ENCODE measurements at places on chromosomes 4 and X.

DNA sequence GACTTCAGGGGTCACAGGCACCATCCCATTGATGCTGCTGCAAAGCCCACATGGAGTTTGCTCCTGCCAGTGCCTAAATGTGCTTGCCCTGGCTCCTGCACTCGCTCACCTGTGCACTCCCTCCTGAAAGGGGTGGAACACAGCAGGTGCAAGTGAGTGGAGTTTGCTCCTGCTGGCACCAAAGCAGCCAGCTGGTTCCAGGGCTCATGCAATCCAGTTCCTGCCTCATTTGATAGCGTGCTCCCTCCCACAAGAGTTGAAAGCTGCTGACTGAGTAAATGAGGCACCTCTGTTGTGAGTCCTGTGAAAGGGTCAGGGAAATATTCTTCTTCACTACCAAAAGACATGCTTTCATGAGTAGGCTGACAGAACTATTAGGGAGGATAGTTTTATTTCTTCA, 30.5 kb downstream of the CXCL8 start:
- DNase-seq = no peak

DNA sequence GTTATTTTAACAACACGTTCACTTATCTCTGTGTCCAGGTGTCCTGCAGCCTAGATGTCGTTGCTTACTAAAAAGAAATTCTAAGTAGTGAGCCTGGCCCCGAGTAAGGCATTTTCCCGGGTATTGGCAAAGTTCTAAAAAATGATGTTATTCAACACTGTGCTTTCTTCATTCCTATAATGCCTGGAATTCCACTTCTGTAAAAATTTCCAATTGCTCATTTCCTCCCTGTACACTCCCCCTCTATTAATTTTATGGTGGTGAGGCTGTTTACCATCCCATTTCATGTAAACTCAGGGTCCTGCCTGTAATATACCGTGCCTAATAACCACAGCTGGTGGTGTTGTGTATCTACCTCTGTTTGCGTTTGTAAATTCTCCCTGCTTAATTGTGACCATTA, 14.2 kb downstream of the BST1 start:
- DNase-seq = no peak

GRCh38 chr4:89674876-89675459, 162.0 kb downstream of the SNCA start:
- no peak for DNase-seq

GRCh38 chr4:22743290-22743689, 50.6 kb downstream of the GBA3 start:
- no peak for DNase-seq

DNA sequence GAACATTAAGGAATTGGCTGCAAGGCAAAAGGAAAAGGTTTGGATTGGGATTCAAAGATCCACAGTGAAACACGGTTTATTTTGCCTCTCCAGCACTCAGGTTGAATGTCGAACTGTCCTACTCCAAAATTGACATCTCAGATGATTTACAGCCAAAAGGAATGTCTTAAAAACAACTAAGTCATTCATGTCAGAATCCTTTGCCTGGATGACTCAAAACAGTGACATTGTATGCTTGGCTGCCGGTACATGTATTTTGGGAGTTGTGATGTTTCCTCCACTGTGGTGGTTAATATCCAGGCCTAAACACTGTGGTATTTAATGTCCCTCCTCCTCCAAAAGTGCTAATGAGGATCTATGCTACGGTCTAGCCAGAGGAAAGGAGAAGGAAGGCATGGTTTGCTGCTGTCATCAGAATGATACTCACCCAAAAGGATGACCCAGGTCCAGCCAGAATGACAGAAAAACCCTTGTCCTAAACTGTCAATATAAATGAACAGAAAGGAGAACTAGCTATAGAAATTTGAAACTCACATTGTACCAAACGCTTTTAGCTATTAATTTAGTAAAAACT, 20.9 kb downstream of the PGM2 start:
- no peak for DNase-seq

DNA sequence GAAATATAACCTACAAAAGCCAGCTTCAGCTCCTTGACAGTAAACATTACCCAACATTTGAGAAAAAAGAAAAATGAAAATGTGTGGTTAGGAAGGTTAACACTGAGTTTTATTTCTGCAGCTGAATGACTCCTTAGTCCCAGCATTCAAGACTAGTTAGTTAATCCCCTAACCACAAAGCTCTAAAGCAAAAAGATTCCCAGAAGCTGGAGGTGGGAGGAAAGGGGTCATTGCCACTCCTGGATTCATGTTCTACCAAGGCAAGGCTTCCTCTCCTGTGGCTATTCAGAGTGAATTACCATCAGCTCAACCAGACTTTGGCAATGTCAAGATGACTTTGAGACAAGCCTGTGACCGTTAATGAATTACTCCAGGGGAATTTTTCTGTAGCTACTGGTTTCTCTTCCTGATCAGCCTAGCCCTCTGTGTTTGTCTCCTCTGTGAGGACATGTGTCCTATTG, 63.6 kb downstream of the HADH start:
- no peak for DNase-seq

Measured in stimulated activated CD4-positive, alpha-beta T cell treated with anti-CD3 and anti-CD28 coated beads, Interleukin-1b, Interleukin-23, amount 100 ng/mL, for 4 hours (primary cell).